NCI-H1048 (cell line): ENCODE measurements at places on chromosomes 12 and 14.

GRCh38 chr14:95828649-95829265 lies 47.9 kb upstream of the TUNAR start:
- DNase-seq: no peak

- no peak for DNase-seq
Observed at GRCh38 chr12:104342635-104343249, 39.2 kb downstream of the EID3 start.

- DNase-seq: no peak
Observed at GRCh38 chr12:16587110-16587453, 18.9 kb downstream of the LMO3 start.

GRCh38 chr14:98826618-98827017 lies 445.4 kb downstream of the BCL11B start:
- no peak for DNase-seq

- no peak for DNase-seq
Observed at GRCh38 chr12:84910549-84911241, 1.9 kb downstream of the SLC6A15 start.

DNA sequence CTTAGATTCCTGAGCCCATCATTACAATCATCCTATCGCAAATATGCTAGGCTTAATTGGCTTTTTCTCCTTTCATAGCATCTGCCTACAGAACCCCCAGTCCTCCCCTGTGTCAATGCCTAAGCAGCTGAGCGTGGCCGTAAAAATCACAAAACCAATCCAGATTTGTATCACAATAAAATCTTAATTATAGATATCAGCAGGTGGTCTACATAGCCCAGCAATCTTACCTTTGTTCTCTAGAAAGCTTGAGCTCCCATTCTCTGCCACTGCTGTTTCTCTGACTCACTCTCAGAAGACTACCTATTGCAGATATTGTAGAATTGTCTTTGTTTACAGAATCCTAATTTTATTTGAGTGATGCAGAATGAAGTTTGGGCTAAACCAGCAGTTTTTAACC lies 37.9 kb upstream of the PPM1A start:
- no peak for DNase-seq

GRCh38 chr12:58918469-58918844 lies 1.8 kb downstream of the LRIG3 start:
- no peak for DNase-seq

DNA sequence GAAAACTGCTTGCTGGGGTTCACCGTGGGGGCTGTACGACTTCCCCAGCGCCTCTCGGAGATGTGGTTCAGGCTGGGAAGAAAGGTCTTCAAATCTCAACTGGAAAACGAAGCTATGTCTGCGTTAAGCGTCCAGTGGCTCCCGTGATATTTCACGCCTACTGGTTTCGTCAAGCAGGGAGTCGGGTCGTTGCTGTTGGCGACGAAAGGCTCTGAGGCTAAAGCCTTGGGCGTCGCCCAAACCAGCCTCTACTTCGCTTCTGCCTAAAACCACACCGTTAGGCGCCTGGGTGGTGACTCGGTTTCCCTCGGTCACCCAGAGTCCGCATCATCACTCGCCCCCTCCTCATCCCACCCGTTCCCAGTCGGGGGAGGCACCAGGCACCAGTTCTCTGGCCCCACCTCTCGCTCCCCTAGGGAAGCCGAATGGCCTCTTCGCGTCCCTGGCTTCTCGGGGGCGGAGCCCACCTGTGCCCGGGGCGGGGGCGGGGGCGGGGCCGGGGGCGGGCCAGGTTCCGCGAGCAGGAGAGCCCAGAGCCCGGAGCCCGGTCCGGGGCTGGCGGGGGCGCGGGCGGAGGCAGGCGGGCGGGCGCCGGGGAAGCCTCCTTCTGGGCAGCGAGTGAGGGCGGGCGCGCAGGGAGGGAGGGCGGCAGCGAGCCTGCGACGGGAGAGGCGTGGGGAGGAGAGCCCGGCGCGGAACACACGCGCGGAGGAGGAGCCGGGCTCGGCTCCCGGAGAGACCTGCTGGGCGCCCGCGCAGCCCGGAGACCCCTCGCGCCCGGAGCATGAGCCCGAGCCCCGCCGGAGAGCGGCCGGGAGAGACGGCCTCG lies at the start of gene B4GALNT3:
Gene B4GALNT3 (plus strand): TSS at position 510 of the 829 bp plus-strand sequence. CDS start 438 bp downstream, outside the sequence.
- DNase-seq: peak; percentile 14

- DNase-seq: no peak
Observed at GRCh38 chr14:68577802-68578541, 214.9 kb downstream of the ZFP36L1 start.

GRCh38 chr14:54446161-54446693 lies 5.1 kb upstream of the CNIH1 start:
- DNase-seq: no peak

- no peak for DNase-seq
Observed at GRCh38 chr12:96314723-96315122, 85.5 kb downstream of the CDK17 start.
